ENCODE measurements at places on chromosomes 11 and 22.
A peak's percentile ranks its signal among the peaks of the same experiment; 100 is the strongest.

GRCh38 chr11:117632306-117632705 lies 164.7 kb downstream of the DSCAML1 start:
- no peak for DNase-seq

DNA sequence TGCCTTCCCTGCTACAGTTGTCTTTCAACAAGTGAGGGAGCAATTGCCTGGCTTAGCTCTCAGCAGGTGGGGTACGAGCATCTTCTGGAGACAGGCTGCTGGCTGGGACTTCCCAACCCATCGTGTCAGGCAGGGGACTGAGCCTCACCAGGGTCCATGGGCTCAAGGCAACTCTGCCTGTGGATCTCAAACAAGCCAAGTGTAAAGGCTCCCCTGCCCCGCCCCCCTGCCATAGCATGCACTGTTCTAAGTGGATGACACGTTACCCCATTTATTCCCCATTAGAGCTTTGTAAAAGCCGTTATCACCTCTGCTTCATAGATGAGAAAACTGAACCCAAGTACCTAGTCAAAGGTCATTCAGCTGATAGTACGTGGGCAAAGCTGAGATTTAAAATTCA lies 222.9 kb downstream of the NTM start:
- DNase-seq: no peak

DNA sequence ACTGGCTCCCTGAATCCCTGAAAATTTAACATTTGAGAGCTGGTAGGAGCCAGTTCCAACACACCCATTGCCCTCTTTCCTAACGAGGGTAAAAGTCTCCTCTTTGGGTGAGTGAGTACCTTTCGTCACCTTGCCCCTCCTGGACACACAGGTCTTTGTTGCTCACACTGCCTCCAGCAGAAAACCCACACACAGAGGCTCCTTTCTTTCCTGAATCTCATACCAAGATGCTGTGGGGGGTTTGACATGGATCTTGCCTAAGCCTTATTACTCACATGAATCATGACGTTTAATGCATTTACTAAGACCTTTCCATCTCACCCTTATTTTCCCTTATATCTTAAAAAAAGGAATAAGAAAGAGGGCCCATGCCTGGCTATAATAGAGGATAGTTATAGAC lies 53.0 kb downstream of the PARVA start:
- DNase-seq: no peak

DNA sequence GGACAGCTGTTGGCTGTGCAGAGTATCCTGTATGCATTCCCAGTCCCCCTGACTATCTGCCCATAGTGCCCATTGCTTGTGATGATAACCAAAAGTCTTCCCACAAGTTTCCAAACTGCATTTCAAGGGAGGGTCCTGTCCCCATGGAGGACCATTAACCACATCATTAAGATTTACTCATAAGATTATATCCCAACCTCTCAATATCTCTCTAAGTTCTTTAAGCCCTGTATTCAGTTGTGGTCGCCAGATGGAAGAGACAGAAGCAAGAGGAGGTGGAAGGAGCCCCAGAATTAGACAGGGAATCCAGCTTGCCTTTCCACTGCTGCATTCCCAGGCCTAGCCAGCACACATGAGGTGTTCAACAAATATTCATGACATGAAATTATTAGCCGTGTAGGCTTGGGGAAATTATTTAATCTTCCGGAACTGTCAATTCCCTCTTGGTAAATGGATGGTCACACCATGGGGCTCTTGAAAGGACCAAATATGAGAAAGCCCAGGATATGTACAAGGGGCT lies 42.6 kb upstream of the TIMP3 start:
- no peak for DNase-seq

GRCh38 chr11:105935791-105936190 lies 86.2 kb downstream of the MSANTD4 start:
- DNase-seq: no peak

DNA sequence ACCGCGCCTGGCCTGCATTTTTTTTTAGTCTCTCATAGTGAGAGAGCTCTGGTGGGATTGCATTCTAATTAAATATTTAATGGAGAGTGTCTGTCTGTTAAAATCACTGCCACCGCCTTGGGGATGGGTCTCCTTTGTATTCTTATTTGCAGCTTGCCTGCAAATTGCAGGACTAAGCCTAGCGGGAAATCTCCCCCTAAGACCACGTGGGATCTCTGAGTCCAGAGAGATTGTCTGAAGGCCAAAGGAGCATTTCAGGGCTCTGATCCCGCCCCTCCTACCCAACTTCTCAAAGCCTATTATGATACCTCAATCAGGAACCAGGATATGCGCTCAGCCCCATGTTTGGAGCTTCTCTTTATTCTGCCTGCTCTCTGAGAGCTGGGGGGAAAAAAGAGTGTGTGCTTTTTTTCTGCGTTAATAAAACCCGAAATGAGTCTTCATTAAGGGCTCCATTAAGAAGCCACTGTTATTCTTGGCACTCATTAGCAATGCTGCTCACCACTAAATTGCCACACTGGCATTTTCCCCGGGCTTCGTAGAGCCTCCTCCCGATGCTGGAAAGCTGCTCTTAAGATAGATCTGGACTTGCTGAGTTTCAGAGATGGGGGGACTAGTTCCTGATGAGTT lies 92.9 kb upstream of the THY1 start:
- no peak for DNase-seq

GRCh38 chr11:71147331-71147730 lies 105.0 kb downstream of the SHANK2 start:
- no peak for DNase-seq

DNA sequence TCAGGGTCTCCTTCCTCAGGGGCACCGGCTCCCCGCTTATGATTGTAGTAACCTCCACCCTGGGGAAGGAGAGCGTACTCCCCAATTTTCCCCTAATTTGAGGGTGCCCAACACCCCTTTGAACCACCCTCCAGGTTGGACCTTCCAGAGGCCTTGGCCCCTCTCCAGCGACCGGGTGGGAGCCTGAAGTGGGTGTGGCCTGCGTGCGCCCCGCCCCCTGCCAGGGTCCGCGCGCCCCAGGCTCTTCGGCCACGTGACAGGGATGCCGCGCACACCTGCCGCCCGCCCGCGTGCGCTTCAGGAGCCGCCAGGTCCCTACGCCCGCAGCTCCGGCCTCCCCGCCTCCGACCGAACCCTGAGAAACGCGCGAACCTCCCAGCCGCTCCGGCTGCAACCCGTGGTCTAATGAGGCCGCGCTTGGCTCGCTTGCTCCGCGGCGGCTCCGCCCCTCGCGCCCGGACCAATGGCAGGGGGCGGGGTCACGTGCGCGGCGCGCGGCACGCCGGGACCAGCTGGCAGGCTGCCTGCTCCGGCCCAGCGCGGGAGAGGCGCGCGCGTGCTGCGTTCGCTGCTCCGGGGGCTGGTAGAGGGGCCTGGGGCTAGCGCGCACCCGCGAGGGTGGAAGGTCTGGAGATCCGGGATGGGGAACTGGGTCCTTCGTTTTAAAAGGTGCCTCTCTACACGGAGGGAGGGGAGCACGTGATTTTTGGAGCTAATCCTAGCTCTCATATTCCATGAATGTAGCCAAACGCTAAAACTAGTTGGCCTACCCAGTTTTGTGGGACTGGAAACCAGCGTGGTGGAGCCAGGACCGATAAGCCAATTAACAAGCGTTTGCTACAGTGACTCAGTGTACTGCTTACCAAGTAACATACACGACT lies at the start of gene FOXRED2:
Gene FOXRED2, minus strand, starts transcription at position 404 of the 881 bp plus-strand sequence. CDS start 618 bp downstream, outside the sequence.
- DNase-seq: peak; percentile 80

- DNase-seq: no peak
Observed at GRCh38 chr22:49685116-49685515, 142.6 kb downstream of the BRD1 start.

DNA sequence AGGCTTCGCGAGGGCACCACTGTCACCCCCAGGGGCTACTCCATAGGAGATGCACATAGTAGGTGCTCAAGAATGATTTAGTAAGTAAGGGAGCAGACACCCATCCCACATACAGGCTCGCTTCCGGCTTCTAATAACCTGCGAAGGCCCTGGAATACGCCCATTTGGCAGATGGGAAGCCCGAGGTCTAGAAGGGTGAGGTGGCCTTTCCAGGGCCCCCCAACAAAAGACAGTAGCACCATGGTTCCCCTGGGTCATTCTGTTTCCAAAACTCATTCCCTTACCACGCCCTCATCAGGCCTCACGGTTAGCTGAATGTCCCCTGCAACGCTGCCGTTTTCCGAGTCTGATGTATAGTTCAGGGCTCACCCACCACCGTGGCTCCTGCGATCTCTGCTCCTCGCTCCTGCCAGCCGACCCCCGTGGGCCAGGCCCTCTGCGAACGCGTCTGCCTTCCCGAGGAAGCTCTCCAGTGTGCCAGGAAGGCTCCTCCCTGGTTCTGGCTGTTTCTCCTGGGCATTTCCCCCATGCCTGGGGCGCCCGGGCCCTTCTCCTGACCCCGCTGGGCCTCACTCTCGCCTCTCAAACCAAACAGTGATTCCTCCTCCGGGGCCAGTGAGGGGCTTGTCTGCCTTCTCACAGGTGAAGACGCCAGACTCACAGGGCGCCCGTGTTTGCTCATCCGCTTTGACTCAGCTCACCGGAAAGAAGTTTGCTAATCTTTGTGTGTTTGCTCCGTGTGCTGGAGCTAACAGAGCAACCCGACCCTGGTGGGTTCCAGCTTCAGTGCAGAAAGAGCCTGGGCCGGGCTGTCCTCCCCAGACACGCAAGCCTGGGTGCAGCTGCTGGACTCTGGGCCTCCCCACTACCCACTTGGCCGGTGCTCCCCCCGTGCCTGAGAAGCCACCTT lies 86.6 kb downstream of the RTL6 start:
- no peak for DNase-seq

DNA sequence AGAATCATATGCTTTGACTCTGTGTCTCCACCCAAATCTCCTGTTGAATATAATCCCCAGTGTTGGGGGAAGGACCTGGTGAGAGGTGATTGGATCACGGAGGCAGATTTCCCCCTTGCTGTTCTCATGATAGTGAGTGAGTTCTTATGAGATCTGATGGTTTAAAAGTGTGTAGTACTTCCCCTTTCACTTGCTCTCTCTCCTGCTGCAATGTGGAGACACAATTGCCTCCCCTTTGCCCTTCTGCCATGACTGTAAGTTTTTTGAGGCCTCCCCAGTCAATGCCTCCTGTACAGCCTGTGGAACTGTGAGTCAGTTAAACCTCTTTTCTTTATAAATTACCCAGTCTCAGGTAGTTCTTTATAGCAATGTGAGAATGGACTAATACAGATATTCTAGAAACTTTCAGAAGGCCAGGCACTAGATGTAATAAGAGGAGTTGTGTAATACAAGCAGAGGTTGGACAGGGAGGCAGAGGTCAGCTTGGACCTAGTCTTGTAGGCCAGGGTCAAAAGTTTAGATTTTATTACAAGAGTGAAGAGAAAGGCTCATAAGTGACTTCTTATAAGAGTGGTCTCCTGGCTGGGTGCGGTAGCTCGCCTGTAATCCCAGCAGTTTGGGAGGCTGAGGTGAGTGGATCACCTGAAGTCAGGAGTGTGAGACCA lies 9.3 kb upstream of the SERPING1 start:
- DNase-seq: peak; percentile 20

GRCh38 chr11:106409222-106409621 lies 331.8 kb downstream of the AASDHPPT start:
- no peak for DNase-seq

- no peak for DNase-seq
Observed at GRCh38 chr22:44935724-44936123, 74.1 kb downstream of the PHF21B start.

DNA sequence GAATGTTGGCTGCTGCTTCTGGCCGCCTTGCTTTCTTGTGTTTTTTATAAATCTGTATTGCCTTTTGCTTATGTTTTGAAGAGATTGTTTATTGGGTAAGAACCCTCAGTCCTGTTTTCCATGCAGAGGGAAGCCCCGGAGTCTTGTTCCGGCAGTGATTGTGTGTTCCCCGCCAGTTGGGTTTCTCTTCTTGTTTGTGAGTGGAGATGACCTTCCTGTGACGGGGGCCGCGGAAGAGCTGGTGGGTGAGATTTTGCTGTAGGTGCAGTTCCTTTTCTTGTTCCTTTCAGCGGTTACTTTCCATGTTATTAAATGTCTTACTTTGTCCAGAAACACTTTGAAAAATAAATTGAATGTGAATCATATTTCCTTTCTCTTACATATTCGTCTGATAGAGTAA lies 8.3 kb downstream of the TBC1D22A start:
- peak; percentile 75 for DNase-seq

DNA sequence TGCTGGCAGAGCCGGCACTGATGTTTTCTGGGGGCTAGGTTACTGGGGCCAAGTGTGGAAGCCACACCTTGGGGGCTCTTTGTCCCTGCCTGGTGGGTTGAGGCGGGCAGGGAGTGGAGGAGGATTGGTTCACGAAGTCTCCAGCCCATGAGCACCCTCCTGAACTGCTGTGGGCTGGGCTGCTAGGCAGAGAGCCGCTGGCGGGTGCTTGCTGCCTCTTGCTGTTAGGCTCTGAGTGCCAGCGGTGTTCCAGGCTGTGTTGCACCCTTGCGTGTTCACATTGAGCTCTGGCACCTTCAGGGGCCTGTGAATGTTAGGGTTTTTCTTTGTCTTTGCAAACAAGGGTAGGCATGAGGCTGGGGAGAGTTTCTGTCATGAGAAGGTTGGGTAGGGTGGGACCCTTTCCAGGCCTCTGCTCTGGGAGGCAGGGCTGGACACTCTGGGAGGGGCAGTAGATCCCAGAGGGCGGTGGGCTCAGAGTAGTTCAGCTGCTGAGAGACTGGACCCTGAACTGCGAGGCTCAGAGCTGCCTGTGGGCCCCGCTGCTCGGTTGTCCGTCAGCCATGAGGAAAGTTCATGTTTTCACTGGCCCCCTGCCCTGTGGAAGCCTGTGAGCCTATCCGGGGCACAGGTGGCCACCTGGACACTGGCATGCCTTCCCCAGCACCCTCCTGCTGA lies 24.0 kb upstream of the TMEM191C start:
- no peak for DNase-seq

DNA sequence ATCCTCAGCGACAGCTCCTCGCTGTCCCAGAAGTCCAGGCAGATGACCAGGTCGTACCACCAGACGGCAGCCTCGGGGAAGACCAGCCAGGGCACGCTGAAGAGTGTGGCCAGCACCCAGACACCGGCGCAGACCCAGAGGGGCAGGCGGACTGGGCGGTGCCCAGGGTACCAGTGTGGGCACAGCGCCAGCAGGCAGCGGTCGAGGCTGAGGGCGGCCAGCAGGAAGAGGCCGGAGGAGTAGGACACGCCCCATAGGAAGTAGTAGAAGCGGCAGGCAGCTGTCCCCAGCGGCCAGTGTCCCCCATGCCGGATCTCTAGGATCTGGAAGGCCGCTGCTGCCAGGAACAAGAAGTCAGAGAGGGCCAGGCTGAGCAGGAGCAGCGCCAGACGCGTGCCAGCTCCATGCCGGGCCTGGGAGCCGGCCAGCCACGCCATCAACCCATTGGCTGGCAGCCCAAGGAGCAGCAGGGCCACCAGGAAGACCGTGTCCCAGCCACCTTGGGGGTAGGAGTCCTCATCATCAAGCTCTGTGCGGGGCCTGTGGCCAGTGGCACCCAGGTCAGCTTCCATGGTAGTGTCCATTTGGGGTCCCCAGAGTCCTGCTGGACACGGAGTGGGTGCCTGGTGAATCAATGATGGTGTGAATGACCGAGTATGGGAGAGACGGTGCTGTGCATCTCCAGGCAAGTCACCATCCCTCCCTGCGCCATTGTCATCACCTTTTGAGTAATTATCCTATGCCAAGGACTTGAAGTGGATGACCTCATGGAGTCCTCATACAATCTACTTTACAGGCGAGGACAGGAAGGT lies at the start of gene GPR152:
Gene GPR152, minus strand, starts transcription at position 589 of the 812 bp plus-strand sequence. Its CDS starts 5 bp downstream, at position 584.
- DNase-seq: no peak
